Activated naive CD8-positive, alpha-beta T cell treated with anti-CD3 and anti-CD28 coated beads for 36 hours (primary cell): ENCODE measurements at places on chromosomes 7 and 10. TPM values are rescaled to one million over a fixed set of nuclear protein-coding genes. Genes with fewer than 3 reads are reported as not detected.
A peak's percentile ranks its signal among the peaks of the same experiment; 100 is the strongest.

- DNase-seq, result peak; percentile 82
These were observed 31.3 kb upstream of the SMC3 start for GRCh38 chr10:110535958-110536891.

GRCh38 chr7:35729061-35729783, 34.3 kb upstream of the HERPUD2 start:
- peak; percentile 44 for DNase-seq

DNA sequence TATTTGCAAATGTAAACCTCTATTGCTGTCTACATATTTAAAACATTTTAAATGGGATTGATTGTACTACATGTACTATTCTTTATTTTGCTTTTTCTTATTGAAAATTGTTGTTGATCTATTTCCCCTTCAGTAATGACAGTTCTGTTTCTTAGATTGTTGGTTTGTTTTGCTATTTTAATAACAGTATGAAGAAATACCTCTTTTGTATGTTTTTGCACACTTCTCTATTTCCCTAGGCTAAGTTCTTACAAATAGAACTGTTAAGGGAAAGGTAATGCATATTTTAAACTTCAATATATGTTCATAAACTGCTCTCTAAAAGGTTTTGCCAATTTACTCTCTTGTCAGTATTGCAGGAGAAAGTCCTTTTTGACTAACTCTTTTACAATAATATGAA, 195.0 kb upstream of the PRPS1L1 start:
- no peak for DNase-seq

FAM13C gene
- not detected for total RNA-seq

GRCh38 chr7:95322396-95322795, 1.9 kb downstream of the PON1 start:
- no peak for DNase-seq

SORCS1 gene
- not detected for total RNA-seq

GRCh38 chr10:78805176-78805575, 263.6 kb upstream of the ZMIZ1 start:
- DNase-seq, result no peak

MBL2 gene
- total RNA-seq, result not detected

GRCh38 chr7:100823140-100823525, 4.2 kb downstream of the EPHB4 start:
- DNase-seq, result no peak

VSTM4 gene
- not detected for total RNA-seq

CRPPA gene
- 1.9 TPM for total RNA-seq

DNA sequence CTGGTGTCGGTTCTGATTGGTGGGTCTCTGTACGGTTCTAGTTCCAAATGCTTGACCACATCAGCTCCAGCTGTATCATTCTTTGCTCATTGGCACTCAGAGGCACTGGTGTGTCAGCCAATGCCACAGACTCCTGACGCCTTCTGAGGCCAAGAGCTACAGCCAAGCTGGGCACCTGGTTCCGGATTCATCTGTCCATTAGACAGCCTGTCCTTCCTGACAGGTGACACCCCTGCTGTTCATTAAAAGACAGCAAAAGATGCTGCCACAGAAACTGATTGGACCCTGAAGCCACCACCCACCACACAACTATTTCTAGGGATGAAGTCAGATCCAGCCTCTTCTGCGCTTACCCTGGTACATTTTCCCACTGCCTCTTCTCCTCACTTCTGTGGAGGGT, 35.6 kb downstream of the COL13A1 start:
- DNase-seq, result no peak

LIPN gene
- not detected for total RNA-seq

- DNase-seq, result no peak
These were observed 45.8 kb upstream of the PRSS58 start for GRCh38 chr7:142303650-142304049.

DNA sequence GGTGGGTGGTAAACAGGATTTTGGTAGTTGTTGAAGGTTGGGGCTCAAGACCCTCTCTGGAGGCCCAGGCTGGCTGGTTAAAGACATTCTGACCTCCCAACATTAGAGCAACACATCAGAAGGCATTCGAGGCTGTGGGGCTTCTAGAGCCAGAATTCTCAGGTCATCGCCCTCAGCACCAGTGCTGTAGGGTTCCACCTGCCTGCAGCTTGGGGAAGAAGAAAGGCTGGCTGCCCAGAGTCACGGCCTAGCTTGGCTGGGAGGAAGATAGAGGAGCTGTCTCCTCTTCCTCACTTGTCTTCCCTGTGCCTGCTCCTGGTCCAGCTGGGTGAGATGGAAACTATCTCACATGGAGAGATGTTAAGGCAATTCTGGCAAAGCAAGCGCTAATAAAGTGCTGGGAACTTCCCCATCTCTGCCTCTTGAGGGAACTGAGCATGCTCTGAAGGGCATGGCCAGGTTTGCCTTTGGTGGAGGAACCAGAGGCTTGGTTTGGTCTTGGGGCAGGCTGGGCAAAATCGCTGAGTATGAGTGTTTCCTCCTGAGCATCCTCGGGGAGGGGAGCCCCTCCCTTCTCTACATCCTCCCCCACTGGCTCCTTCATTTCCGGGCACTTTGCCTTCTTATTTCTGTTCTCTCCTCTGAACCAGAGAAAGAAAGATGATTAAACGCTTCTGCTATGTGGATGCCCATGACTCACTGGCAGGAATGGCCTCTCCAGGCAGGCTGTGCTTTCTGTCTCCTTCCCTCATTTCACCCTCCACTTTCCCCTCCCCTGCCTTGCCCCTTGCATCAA, 509.0 kb upstream of the PODXL start:
- DNase-seq, result no peak

GRCh38 chr10:61609701-61610100, 53.0 kb upstream of the CABCOCO1 start:
- DNase-seq, result no peak

UNCX gene
- not detected for total RNA-seq

DNA sequence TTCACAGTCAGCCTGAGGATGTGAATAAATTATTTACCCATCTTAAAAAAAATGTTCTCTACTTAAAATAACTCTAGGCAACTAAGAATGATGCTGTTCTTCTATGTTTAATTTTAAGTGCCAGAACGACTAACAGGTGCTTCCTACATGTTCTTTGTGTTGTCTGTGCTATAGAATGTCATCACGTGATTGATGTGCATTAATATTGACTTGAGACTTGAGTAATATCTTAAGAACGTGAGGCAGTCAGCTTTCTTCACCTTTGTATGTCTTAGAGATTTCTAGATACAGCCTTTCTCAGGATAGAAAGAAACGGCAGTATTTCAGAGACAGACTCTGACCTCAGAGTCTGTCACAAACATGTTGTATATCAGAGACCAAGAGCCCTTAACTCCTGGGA, 274.6 kb downstream of the KCND2 start:
- no peak for DNase-seq

DNA sequence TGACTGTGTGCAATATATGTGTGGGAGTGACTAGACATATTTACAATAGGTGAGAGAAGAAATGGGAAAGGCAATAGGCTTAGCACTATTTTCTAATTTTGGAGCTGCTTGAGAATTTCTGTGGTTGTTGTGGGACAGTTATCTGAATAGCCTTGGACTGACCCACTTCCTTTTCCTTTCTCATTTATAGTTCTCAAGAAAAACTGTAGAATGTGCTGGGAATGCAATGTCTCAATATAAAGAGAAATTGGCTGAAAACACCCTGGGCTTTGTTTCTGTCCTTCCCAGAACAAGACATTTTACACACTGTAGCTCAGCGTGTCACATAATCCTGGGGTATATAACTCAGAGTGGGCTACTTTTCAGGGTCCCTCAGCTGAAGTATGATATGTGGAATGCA, 153.0 kb upstream of the RHOBTB1 start:
- no peak for DNase-seq

DNA sequence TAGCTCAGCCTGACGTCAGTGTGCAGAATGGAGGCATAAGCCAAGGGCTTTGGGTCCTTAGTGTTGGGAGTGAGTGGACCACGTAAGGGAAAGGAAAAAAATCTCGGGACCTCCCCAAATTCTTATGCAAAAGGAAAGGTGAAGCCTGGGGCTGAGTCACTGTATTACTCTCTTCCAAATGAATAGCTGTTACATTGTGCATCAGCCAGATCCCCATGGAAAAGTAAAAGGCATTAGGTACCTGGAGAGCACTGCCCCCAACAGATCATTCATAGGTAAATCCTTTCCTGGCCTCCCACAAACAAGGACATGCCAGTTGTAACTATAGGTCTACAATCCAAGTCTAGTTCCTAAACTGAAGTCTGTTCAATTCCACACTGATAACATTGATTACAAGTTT, 170.5 kb downstream of the C1GALT1 start:
- DNase-seq, result no peak

DNA sequence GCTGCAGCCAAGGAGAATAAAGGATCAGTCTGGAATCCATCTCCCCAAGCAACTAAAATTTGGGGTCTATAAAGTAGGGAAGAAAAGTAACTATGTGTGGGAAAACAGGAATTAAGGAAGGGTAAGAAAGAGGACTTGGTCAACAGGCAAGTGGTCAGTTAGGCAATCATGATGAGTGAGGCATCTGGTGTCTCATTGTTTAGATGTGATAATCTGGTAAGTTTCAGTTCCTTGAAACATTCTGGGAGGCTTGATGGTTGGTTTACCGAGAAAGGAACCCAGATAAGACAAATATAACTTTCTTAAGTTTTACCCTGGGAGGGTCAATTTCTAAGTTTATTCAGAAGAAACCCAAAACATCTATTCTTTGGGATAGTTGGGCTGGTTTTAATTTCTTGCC, 22.3 kb downstream of the HYAL4 start:
- DNase-seq, result no peak

TMED4 gene
- total RNA-seq, result 70.3 TPM

DNA sequence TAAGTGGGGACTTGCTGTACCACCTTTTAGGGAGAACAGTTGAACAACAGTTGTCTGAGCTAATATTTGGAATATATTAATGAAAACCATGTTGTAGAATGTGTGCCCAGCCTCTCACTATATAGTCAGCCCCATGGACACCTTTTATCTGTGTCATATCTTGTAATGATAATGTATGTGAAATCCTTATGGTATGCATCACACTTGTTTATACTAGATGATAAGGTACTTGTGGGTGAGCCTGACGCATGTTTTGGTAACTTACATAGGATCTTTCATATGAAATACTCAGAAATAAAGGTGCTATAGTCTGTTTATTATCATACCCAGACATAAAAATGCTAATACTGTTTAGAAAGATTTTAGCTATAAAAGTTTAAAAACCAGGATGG, 32.8 kb downstream of the CAMK1D start:
- DNase-seq, result no peak

DNA sequence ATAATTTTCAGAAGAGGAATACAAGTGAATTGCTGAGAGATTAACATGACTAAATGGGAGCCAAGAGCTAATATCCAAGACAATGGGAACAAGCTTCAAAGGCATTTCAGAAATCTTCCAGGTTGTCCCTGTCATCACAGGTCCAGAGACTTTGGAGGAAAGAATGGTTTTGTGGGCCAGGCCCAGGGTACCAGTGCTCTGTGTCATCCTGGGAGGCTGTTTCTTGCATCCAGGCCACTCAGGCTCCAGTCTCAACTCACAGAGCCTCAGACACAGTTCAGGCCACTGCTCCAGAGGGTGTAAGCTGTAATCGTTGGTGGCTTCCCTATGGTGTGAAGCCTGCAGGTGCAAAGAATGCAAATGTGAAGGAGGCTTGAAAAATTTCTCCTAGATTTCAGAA, 170.4 kb upstream of the NRG3 start:
- DNase-seq, result no peak

DNA sequence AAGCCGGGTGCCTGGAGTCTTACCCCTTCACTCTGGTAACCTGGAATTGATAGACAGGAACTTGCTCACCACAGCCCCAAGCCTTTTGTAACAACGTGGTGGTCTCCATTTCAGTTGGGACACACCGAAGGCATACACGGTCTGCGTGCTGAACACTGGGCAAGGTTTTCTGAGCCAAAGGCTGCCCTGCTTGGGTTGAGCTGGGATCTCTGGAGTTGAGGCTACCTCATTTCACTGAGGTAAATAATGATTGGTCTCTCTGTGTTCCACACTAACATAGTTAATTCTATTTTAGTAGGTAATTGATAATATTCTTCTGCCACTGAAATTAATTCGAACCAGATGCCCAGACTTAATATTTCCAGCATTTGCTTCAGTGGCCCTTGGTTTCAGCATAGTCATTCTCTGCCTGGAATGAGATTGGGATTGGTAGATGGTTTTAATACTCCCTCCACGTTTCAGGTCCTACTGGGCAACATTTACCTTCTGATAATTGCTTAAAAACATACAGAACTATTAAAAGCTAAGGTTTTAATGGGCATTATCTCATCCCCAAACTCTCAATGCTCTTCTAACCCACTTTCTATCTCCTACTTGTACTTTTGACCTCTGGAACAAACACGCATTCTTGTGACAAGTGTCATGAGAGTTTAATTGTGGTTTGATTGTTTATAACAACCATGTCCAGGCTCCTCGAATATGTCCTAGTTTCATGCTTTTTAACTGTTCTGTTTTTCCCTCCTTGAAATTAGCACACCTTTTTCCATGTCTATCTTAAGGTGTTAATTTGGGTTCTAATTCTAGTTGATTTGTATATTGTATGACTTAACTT, 202.3 kb upstream of the KLF6 start:
- DNase-seq, result no peak

- no peak for DNase-seq
These were observed 437.7 kb downstream of the DNAJB6 start for GRCh38 chr7:157774495-157774894.

DNA sequence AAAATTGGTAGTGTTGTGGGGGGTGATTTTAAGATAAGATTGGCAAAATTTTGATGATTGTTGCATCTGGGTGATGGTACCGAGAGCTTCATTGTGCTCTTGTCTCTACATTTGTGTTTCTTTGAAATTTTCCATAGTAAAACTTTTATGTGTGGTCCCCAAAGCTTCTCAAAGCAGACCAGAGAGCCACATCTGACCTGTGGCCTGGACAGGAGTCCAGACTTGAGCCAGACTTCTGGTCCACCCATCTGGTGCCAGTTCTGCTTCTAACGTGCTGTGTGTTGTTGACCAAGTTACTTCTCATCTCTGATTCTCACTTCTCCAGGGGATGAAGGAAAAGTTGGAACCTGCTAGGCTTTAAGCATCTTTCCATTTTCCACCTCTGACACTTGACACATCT, 120.1 kb downstream of the C10orf105 start:
- no peak for DNase-seq

GRCh38 chr10:75928231-75928630, 496.8 kb downstream of the LRMDA start:
- DNase-seq, result no peak

GFRA1 gene
- not detected for total RNA-seq

DNA sequence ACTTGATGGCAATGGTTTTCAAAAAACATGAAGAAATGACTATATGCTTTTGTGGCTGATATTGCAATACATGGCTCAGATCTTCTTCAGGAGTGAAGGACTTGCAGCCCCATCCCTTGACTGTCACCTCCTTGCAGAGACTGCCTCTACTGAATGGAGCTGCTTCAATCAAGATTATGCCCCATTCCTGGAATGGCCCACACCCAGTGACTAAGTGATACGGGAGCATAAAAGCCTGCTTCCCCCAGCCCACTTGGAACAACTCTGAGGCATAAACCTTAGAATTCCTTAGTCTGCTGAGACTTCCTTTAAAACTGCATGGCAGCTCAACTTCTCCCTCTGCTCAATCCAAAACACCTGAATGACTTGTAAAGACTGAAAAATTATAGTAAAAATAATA, 957.1 kb downstream of the SORCS3 start:
- no peak for DNase-seq

- no peak for DNase-seq
These were observed 9.5 kb downstream of the CYREN start for GRCh38 chr7:135160858-135161653.
